Posterior vena cava (tissue), 2 donors: ENCODE measurements at places on chromosomes 5 and 9. TPM values are rescaled to one million over a fixed set of nuclear protein-coding genes. Genes with fewer than 3 reads are reported as not detected.

GRCh38 chr5:42216904-42217303, 206.3 kb upstream of the GHR start:
- DNase-seq: no peak

SEMA6A gene
- total RNA-seq: 18.6 TPM

SLC26A2 gene
- total RNA-seq: 13.2 TPM

UBE2QL1 gene
- 3.3 TPM for total RNA-seq

NTRK2 gene
- 19.2 TPM for total RNA-seq

DNA sequence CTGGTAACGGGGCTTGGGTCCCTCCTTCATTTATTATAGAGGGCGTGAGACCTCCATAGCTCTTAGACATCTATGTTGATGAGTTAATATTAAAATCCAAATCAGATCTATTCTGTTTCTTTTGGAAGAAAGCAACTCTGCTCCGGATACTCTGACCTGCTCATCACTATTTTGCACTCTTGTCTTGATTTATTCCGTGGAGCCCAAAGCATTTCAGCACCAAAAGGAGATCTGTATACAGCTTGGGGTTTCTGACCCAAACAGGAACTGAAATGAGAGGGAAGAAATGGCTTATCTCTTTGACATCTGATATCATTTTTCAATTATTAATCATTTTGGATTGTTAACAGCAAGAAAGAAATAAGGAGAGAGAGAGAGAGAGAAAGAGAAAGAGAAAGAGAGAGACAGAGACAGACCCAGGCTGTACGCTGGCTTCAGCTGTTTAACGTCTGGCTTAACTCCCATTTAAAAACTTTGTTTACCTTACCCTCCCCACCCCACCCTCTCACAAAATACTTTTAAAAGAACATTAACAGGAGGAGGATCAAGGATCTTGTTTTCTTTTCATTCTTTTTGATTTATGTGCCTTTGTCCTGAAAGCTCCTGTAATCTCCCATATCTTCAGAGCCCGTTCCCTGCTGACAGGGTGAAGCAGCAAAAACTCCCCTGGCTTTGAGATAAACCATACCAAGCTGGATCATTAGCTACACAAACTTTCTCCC, 231.4 kb upstream of the TUT7 start:
- DNase-seq: no peak

- DNase-seq: no peak
These were observed 404.4 kb downstream of the ICE1 start for GRCh38 chr5:5826911-5827310.

DNA sequence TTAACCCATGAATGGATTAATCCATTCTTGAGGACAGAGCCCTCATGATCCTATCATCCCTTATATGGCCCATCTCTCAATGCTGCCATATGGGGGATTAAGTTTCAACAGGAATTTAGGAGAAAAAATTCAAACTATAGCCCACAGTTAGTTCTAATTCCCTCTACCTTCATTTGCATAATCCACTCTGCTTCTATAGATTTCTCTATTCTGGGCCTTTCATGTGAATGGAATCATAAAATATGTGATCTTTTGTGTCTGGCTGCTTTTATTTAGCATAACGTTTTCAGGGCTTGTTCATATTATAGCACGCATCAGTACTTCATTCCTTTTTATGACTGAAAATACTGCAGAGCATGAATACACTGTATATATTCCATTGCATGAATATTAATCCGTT, 55.4 kb downstream of the CTSL start:
- no peak for DNase-seq

- DNase-seq: no peak
These were observed 2292.6 kb upstream of the C9orf72 start for GRCh38 chr9:29865764-29866313.

- no peak for DNase-seq
These were observed 19.6 kb upstream of the ROPN1L start for GRCh38 chr5:10421896-10422691.

SLF1 gene
- 4.3 TPM for total RNA-seq

DNA sequence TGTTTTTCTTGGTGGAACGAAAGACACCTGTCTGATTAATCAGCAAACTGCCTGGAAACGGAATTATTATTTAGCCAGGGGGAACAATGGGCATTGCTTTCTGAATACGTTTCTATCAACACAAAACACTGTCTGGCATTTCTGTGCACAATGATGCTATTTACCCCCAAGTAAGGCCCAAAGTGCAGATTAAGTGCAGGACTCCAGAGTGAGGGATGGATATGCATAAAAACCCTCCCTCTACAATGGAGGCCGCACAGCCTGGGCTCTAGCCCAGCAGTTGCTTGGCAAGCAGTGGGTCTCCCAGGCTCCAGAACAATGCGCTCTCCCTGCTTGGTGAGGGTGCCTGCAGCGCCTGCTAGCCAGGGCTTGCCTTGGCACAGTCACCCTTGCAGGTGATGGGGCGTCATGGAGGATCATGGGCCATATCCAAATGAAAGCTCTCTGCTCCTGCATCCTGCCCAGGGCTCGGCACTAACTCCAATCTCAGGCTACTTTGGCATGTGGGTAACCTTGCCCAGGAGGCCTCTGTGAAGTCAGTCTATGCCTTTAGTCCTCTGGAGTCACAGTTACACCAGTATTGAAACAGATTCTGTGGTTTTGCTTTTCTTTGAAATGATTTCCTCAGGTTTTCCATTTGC, 11.5 kb upstream of the SPATA24 start:
- DNase-seq: no peak

- DNase-seq: no peak
These were observed 680 bp downstream of the GLRA1 start for GRCh38 chr5:151923866-151924476.

CEL gene
- total RNA-seq: 2.8 TPM
